ENCODE measurements at places on chromosomes 16 and 17. TPM values are rescaled to one million over a fixed set of nuclear protein-coding genes. Genes with fewer than 3 reads are reported as not detected.

The MEOX1 gene
- 0.67 TPM for total RNA-seq

- no peak for DNase-seq
Measured at GRCh38 chr17:80050706-80051105, 14.3 kb downstream of the CCDC40 start.

- DNase-seq, result no peak
Measured at GRCh38 chr17:35496451-35497290, 40.8 kb downstream of the SLFN12L start.

The PABPN1L gene
- total RNA-seq, result not detected

GRCh38 chr17:47935961-47936360 lies 5.4 kb upstream of the PNPO start:
- no peak for DNase-seq

The SOCS1 gene
- 152 TPM for total RNA-seq

- no peak for DNase-seq
Measured at GRCh38 chr17:61325382-61326073, 74.1 kb upstream of the TBX2 start.
